ENCODE measurements at places on chromosomes 2 and 18. TPM values are rescaled to one million over a fixed set of nuclear protein-coding genes. Genes with fewer than 3 reads are reported as not detected.

Gene ERFE
- total RNA-seq, result 18.1 TPM

- peak; percentile 82 for DNase-seq
Measured at GRCh38 chr2:43032213-43033015, 194.0 kb downstream of the ZFP36L2 start.

GRCh38 chr2:75647771-75648170 lies 1.2 kb downstream of the MRPL19 start:
- peak; percentile 16 for DNase-seq

- DNase-seq, result no peak
Measured at GRCh38 chr2:190127651-190128050, 65.1 kb upstream of the MSTN start.

GRCh38 chr18:5521000-5521399 lies 22.8 kb downstream of the EPB41L3 start:
- no peak for DNase-seq

- no peak for DNase-seq
Measured at GRCh38 chr2:10005461-10006235, 37.7 kb upstream of the KLF11 start.

- DNase-seq, result no peak
Measured at GRCh38 chr2:112153501-112153900, 15.3 kb downstream of the FBLN7 start.

DNA sequence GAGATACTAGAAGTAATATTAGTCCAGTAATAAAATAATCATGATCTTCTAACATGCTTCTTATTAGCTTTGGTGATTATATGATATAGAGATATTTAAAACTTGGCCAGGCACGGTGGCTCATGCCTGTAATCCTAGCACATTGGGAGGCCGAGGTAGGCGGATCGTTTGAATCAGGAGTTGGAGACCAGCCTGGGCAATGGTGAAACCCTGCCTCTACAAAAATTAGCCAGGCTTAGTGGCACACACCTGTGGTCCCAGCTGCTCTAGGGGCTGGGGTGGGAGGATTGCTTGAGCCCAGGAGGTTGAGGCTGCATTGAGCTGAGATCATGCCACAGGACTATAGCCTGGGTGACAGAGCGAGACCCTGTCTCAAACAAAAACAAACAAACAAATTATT lies 87.0 kb downstream of the WDR7 start:
- DNase-seq, result no peak
